Globus pallidus (tissue), 1 donor: ENCODE measurements at places on chromosomes 3 and 15.

GRCh38 chr15:38207621-38208020 lies 45.0 kb upstream of the SPRED1 start:
- no peak for DNase-seq

DNA sequence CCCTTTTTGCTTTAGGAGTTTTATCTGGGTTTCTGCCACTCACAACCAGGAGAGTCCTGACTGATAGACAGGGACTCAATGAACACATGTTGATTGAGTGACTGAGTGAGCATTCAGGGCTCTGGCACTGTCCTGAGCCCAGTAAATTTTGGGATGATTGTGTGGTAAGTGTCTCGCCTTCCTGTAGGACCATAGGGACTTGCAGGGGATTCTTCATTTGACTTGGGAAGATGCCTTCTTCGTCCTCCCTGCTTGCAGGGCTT lies 22.3 kb upstream of the FLNB start:
- DNase-seq = no peak

DNA sequence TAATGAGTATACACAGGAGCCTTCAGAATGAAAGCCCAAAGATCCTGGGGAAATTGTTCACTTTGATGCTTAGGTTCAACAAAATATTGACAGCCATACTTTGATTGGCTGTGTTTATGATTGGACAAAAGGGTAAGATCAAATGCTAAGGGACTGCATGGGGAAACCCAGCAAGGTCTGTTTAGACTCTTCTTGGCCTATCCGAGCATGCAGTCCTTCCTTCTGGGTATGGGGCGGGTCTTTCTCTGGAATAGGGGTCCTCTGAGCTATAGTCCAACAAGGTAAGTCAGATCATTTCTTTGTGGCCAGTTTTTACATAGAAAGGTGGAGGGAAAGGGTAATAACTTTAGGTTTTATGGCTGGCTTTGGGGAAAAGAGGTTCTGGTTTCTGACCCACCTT lies 52.9 kb upstream of the ACKR4 start:
- DNase-seq = no peak

DNA sequence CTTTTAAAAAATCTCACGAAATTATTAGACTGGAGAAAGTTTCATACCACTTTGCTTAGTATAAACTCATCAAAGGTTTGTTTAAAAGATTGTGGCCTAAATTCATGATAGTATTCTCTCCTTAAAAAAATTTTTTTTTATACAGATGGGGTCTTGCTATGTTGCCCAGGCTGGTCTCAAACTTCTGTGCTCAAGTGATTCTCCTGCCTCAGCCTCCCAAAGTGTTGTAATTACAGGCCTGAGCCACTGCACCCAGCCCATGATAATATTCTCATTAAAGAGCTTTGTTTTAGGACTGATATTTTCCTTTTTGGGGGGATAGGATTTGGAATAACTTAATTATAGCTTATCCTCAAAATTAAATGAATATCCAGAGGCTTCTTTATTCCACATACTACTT lies 19.9 kb downstream of the ECT2 start:
- DNase-seq = no peak

DNA sequence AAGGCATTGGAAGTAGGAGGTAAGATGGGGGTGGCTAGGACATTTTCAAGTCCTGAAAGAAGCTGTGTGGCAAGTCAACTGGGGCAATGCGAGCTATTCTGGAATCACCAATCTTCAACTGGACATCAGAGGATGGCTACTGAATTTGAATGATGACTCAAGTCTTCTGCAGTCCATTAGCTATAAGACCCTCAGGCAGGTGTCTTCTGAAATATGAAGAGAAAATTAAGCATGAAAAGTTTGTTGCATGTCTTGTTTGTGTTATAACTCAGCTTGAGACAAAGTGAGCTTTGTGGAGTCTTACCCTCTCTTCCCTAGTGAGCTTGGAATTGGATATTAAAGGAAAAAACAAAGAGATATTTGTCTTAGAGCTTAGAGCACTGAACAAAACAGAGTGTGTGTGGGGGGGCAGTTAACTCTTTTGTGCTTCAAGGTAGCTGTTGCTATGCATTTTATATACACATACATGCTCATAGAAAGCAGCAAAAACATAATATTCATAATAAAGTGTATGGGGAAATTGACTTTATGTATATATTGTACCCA lies 979.1 kb downstream of the MCTP2 start:
- peak; percentile 14 for DNase-seq
